ENCODE measurements at places on chromosomes 1 and 21. TPM values are rescaled to one million over a fixed set of nuclear protein-coding genes. Genes with fewer than 3 reads are reported as not detected.

The TPTE gene
- not detected for polyA plus RNA-seq

The LAX1 gene
- polyA plus RNA-seq = not detected

The HSD11B1 gene
- polyA plus RNA-seq = 4.5 TPM

The AIRE gene
- not detected for polyA plus RNA-seq

The BRDT gene
- polyA plus RNA-seq = not detected

The ELF3 gene
- polyA plus RNA-seq = 0.72 TPM

DNA sequence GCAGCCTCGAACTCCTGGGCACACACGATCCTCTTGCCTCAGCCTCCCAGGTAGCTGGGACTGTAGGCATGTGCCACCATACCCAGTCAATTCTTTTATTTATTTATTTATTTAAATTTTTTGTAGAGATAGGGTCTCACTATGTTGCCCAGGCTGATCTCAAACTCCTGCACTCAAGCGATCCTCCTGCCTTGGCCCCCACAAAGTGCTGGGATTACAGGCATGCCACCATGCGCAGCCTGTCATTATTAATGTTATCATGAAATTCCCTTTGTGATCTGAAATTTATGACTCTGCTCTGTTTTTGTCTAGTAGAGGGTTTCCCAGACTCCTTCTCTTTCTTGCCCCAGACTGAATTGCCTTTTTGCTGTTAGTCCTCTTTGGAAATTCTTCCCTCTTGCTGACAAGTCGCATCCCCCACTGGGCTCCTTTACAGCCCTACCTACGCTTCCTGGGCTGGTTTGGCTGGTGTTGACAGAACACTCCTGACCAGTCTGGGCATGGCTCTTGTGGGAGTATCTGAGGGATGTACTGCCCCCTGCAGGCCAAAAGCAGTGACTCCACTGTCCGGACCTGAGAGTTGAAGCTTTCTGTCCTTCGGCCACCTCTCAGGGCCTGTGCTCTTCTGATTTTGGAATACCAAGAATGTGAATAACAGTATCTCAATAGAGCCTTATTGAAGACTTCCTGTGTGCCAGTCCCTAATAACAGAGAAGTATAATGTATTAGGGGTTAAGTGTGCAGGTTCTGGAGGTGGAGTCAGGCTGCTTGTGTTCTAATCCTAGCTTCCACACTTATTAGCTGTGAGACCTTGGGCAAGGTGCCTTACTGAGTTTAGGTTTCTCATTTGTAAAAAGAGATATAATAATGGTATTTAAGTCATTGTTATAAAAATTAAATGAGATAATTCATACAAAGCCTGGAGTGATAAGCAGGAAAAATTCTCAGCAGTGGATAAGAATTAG is 28.2 kb downstream of the TCEANC2 start:
- DNase-seq = peak; percentile 23

- DNase-seq = no peak
Observed at GRCh38 chr1:31373897-31374486, 1.1 kb upstream of the FABP3 start.

DNA sequence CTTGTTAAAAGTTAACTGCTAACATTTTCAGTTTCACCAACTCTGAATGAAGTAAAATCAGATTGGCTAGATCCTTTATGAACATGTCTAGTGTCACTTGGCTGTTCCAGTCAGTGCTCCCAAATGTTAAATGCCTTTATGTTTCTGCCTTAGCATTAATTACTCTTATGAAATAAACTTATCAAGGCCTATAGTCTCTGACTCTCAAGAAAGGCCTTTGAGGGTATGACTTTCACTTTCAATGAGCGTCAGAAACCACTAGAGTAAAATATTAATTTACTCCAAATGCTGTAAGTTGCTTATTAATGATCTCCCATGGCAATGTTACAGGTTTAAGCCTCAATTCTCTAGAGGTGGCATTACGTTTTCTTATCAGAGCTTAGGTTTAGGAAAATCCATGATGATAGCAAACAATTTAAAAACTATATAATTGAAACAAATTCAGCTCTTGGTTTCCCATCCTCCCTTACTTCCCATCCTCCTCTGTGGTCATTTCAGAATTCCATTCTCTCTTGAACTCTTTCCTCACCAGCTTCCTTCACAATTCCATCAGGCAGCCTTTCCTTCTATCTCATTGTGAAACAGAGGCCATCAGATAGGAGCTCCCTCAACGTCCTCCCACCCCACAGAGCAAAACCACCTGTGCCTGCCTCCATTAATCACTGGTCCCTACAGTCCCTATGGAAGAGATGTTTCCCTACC is 108.6 kb upstream of the COP1 start:
- DNase-seq = no peak

DNA sequence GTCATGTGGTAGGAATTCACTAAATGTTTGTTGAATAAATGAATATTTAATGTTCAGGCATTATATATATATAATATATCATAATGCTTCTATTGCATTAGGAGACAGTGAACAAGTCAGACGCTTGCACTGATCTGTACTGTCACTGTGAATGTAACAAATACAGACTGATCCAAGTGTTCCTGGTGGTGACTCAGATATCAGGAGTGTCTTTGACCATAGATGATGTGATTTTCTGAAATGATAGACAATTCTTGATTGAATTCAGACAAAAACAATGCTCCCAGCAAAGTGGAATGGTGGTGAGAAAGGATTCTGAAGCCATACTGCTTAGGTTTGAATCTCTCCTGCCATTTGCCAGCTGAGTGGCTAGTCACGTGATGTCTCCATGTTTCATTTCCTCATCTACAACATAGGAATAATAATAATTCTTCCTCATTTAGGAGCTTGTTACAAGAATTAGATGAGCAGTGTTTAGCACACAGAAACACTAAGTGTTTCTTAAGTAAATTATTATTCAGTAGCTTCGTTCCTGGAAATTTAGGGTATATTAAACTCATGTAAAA is 71.0 kb downstream of the OLFML2B start:
- DNase-seq = no peak

- no peak for DNase-seq
Observed at GRCh38 chr1:220875260-220875659, 4.0 kb upstream of the HLX start.

DNA sequence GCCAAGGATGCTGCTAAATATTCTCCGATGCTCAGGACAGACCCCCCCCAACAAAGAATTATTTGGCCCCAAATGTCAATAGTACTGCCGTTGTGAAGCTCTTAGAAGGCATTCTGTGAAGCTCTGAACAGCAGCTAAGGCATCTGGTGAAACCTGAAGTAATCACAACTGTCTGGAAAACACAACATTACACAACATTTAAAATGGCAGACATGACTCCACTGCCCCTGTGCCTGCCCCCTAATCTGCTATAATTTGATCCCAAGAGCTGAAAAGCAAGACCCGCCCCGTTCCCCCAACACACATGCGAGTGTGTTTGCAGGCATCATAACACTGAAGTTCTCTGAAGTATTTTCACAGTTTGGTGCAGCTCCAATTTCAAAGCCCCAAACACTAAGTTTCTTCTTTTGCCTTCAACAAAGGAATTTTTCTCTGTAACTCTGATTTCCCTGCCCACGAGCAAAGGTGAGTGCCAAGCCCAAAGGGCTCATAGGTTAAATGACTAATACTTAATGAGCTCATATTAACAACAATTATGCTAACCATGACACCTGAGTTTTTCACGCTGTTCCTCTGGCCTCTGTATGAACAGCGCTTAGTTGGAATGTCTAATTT is 129.2 kb downstream of the CLIC6 start:
- no peak for DNase-seq

- no peak for DNase-seq
Observed at GRCh38 chr1:21510113-21510493, 880 bp downstream of the ALPL start.

- DNase-seq = no peak
Observed at GRCh38 chr1:94817712-94818111, 2.4 kb upstream of the SLC44A3 start.

GRCh38 chr1:76615253-76616035 is 251.8 kb upstream of the ST6GALNAC5 start:
- no peak for DNase-seq

DNA sequence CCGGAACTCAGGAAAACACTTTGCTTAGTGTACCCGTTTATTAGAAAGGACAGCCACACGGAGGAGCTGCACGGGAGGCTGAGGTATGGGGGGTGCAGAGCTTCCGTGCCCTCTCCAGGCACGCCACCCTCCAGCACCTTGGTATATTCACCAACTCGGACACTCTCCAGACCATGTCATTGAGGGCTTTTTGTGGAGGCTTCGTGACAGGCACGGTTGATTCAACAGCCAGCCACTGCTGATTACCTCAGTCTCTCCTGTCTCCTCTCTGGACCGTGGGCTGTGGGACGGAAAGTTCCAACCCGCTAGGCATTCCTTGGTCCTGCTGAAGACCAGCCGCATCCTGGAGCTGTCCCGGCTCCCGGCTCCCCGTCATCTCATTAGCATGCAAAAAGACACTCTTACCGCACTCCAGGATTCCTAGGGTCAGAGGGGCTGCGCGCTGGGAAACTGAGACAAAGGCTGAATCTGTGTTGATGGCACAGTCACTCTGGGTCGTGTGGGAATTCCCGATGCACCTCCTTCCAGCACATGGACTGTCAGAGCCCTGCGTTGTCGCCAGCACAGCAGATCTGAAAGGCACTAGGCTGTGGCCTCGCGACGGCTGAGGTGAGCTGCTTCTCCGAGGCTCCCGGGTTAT is 65.6 kb downstream of the PRKCZ start:
- no peak for DNase-seq

Data from AG04450 (cell line).